Activated T-helper 1 cell treated with Interleukin-2 at 50 U/mL for 16 hours (primary cell): ENCODE measurements at places on chromosomes 16 and 17.

DNA sequence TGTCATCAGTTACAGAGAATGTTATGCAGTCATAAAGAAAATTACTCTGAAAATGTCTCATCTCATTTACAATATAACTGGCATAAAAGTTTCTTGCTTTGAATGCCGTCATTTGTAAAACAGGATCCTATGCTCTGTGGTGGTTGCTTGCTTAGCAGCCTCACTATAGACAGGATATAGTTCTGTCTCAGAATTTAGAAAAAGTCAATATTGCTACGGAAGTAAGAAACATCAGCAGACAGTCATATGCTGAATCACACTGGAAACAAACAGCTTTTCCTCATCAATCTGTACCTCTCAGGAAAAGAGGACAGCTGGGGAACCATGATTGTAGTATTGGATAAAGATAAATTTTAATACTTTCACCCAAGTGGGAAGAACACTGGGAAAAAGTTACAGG, 105.5 kb downstream of the MYO1D start:
- DNase-seq = no peak

- no peak for DNase-seq
Observed at GRCh38 chr16:10957771-10958482, 13.6 kb downstream of the CLEC16A start.

DNA sequence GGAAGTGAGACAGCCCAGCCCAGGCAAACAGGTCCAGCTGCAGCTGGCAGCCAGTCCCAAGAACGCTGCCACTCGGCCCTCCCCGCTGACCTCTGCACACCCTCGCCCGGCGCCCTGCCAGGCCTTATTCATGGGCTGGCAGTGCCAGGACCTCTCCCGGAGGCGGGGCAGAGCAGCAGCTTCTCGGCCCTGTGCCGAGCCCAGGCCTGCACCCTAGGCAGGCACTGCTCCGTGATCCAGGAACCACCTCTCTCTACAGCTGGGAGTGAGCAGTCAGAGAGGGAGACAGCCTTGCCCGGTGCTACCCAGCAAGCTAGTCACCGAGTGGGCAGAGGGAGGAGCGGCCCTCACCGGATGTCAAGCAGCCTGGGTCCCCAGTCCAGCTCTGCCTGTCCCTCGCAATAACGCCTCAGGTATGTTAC, 79.9 kb upstream of the CBX4 start:
- no peak for DNase-seq

DNA sequence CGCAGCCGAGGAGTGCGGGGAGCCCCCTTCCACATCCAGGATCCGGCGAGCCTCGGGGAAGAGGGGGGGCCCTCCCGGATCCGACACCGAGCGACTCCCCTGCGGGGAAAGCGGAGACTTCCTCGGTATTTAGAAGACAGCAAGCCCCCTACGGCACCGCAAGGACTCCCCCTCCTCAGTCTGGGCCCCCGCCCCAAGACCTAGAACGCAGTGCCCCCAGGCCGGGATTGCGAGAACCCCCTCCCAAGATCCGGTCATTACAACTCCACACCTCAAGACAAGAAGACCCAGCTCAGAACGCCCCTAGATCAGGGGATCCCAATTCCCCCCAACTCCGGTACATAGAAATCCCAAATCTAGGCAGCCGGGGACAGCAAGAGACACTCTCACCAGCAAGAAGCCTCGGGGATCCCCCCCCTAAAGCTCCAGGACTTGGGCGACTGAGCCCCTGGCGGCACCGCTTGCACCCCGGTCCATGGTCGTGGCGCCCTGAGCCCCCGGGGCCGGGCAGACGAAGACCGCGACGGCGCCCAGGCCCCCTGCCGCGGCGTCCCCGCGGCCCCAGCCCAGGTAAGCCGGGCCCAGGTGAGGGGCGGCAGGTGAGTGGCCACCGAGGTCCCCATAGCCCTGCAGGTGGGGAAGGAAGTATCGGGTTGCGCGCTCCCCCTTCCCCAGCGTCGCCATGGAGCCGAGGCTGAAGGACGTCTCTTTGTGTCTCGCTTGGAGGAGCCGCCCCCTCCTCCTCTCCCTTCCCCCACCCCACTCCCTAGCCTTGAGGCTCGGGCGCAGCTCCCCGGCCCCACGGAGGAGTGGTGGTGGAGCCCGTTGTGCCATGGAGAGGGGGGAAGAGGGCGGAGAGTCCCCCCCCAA, 641 bp downstream of the SBK1 start:
- DNase-seq = no peak

GRCh38 chr17:51028176-51028863, 92.3 kb downstream of the SPAG9 start:
- no peak for DNase-seq

DNA sequence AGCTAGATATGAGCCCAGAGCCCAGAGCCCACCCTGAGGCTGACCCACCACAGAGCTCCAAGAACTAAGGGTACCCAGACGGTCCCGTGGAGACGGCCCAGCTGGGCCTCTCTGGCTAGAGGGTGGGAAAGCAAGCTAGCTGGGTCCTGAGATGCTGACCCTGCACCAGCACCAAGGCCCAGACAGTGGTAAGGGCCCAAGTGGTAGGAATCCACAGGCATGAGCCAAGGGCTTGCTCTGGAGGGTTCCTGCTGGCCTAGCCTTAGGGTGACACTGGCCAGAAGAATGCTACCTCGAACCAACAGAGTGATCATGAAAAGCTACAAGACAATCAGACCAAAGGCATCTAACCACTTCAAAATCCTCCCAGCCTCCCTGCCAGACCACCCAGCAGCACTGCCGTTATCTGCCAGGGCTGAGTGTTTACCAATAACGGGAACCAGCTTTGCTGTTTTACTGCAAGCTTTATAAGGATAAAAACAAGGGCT, 13.2 kb downstream of the HIC1 start:
- DNase-seq = no peak

DNA sequence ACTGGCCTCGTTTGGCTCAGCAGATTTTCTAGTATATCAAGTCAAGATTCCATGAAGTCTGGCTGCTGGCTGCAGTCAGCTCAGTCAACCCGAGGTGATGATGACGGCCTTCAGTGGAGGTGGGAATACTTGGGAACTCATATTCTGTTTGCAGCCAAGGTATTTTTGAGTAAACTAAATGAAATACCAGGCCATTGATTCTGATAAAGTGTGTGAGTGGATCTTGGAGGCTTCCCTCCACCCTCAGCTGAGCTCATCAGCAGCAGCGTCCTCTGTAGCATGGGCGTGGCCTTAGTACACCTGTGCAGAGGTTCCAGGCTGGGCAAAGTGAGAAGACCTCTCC, 22.0 kb upstream of the TACO1 start:
- DNase-seq = no peak

DNA sequence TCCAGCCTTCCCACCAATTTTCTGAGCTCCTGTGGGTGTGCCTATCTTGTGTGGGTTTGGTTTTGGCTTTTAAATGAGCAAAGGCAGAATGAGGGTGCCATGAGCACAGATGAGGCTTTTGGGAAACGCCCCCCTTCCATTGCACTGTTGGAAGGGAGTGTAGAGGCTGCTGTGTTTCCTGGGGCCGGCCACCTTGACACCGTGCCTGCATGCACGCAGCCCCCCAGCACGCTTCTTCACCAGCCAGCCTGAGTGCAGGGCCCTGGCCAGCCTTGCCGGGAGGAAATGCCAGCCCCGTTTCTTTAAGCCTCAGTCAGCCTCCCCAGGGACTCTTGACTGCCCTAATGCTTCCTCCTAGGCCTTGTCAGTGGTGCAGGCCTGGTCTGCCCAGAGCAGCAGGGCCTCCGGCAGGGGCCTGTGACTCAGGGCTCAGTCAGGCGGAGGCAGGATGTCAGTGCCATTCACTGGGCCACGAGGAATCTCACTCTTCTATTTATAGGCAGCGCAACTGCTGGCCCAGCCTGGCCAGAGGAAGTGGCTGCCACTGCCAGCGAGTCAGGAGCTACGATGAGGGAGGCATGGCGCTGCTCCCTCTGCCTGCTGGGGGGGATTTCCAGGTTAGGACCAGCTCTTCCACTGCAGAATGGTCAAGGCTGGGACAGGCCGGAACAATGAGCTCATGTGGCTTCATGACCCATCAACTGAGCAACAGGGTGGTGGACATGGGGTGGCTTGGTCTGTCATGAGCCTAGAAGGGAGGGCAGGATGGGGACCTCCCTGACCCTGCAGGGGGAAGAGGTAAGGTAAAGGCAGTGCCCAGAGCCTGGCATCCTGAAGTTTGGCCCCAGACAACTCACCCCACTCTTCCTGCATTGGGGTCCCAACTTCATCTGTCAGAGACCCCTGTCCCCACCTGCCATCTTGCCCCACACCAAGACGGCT, 205.2 kb downstream of the RAB11FIP4 start:
- no peak for DNase-seq

DNA sequence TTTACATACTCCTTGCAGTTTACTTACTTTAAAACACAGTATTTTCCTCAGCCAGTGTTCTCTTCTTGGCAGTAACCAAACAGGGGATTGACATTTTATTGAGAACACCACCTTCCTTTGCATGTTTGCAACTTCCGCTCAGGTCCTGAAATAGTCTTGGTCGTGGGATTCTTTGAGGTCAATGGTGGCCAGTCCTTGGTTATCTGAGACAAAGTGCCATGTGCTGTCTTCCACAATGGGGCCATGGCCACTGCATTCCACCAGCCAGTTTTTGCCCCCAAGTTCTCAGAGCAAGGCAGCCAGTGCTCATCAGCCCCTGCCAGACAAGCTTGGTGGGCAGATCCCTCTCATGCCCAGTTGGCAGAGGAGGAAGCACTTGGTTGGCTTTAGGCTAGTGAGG, 22.9 kb downstream of the CMTM4 start:
- no peak for DNase-seq

DNA sequence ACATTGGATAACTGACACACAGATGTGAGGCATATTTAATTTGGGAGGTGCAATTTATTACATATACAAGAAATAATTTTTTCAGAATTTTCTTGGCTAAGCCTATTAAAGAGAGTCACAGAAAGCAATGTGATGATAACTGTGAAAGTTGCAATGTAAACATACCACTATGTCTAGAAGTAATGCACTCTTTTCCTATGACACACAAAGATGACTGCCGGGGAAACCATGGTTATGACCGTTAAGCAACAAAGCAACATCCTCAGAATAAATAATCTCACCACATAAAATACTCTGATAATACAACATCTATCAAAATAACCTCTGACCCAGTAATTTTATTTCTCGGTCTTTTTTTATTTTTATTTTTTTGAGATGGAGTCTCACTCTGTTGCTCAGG, 10.5 kb upstream of the QRICH2 start:
- DNase-seq = no peak

DNA sequence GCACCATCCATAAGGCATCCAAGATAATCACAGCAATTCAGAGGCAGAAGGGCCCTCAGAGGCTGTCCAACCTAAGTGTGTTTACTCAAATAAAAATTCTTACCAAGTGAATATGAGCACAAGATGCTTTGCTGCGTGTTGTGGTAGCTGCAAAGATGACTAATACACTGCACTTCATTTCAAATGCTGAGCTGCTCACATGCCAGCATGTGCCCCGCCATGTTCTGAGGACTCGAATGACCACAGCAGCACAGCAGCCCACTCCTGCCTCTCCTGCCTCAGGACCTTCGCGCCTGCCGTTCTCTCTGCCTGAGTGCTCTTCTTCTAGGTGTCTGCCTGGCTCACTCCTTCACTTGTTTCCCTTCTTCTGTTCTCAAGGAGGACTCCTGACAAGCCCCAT, 19.0 kb downstream of the PIK3R5 start:
- no peak for DNase-seq

DNA sequence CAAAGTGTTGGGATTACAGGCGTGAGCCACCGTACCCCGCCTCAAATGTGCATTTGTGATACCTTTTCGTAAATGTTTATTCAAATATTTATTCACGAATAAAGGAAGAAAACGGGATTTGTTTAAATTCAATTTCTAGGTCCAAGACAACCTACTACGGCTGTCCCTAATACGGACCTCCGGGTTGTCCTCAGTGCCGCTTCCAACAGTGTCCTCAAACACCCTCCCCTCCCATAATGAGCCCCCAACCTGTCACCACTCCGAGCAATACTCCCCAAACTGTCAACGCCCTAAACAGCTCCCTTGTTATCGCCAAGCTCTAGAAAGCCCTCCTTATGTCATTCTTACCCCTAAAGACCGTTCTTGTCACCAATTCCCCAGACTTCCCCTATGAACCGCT, 539 bp upstream of the GABARAPL2 start:
- no peak for DNase-seq

- no peak for DNase-seq
Observed at GRCh38 chr16:11168386-11169051, 87.5 kb downstream of the SOCS1 start.

GRCh38 chr16:82682767-82683166, 56.0 kb downstream of the CDH13 start:
- DNase-seq = no peak

- DNase-seq = no peak
Observed at GRCh38 chr17:65436871-65437270, 124.6 kb downstream of the AXIN2 start.

DNA sequence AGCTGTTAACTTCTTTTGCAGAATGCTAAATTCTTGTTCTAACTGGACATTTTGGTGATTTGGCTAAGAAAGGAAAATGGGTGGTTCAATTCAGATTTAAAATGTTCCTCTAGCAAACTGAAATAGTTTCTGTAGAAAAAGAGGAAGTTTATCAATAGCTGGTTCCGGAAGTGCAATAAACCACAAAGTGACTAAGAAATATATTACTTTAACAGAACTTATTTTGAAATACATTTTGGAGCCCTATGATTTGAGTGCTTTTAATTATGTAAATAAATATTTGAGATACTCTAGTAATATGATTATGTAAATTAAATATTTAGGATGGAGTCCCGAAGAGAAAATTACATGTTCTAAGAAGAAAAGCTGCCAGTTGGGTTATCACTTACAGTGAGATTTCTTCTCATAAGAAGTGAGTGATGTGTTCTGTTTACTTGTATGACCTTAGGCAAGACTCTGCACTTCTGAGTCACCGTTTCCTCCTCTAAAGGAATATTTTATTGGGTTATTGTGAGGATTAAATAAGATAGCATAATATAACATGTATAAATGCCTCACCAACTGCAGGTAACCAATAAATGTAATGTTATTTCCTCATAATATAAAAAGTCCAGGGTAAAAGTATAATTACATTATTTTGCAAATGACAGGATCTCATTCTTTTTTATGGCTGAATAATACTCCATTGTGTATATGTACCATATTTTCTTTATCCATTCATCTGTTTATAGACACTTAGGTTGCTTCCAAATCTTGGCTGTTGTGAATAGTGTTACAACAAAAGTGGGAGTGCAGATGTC, at the start of gene EVI2B:
EVI2B (minus strand) TSS at position 73 of the 800 bp plus-strand sequence. CDS start 8,445 bp downstream, outside the sequence.
- DNase-seq = no peak
